Small intestine (tissue), 16 donors: ENCODE measurements at places on chromosomes 2 and 18. TPM values are rescaled to one million over a fixed set of nuclear protein-coding genes. Genes with fewer than 3 reads are reported as not detected.
A peak's percentile ranks its signal among the peaks of the same experiment; 100 is the strongest.

Gene ST6GAL2
- polyA plus RNA-seq: not detected

Gene DNAJC10
- polyA plus RNA-seq: 30.4 TPM

Gene LCT
- 100.0 TPM for polyA plus RNA-seq

DNA sequence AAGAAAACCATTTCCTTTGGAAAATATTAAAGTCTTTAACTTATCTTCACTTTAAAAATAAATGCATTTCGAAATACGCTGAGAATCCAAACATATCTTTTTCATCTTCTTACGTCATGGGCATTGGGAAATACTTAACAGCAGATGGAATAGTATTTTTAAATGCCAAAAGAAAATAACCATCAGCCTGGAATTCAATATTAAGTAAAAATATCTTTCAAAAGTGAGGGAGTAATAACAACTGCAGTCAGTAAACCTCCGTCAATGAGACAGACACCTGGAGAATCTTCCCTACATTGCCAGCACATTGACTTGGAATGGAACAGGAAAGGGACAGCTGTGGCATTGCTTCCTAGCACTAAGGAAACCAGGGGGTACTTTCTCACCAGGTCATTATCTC, 290.4 kb upstream of the TNP1 start:
- no peak overlapping the region for H3K4me3 ChIP-seq
- no peak for DNase-seq
- H3K27ac ChIP-seq: no peak overlapping the region
- H3K4me1 ChIP-seq: no peaks in the 10 kb centered on the region
- H3K36me3 ChIP-seq: no peaks in the 10 kb centered on the region

DNA sequence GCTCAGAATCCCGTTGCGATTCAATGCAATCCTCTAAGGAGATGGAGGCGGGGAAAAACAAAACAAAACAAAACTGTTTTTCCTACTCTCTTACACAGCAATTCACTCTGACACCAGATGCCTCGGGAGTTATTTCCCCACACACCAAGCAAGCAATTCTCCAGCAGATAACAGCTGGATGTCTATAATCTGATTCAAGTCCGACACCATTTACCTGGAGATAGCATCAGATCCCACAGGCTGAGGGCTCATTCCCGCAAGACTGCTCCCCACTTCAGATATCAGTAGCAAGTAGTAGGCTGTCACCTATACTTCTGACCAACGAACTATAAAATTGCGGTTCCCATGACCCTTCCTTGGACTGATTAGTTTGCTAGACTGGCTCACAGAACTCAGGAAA, 58.7 kb downstream of the DTNB start:
- no peak overlapping the region for H3K27ac ChIP-seq
- DNase-seq: no peak
- H3K27me3 ChIP-seq: no peaks in the 10 kb centered on the region
- H3K4me3 ChIP-seq: no peak overlapping the region

DNA sequence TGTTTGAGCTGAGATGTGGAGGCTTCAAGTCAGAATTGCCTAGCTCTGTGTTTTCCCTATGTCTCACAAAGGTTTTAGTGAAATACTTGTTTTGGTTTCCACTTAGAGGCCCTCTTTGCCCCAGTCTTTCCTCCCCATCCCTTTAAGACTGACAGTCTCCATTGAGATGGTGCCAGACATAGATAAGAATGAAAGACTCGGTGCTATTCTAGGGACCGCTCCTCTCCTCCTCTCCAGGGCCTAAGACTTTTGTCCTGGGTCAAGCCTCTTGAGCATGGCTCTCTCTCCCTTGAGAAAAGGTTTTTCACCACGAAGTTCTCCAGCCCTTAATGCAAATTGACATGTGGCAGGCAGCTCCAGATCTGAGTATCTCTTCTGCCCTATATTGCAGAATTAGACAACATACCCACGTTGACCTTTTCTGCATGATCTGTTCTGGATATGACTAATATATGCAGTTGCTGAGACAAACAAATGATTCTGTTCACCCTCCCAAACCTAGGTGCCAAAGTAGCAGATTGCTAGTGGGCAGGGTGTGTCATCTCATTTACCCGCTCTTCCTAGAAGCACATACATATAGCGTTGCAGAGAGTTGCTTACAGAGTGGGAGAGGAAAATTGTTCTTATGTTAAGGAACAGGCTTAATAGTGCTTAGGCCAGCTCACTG, 47.5 kb upstream of the ACSL3 start:
- DNase-seq: no peak
- H3K36me3 ChIP-seq: no peaks in the 10 kb centered on the region
- no peaks in the 10 kb centered on the region for H3K4me1 ChIP-seq
- no peak overlapping the region for H3K27ac ChIP-seq
- no peak overlapping the region for H3K4me3 ChIP-seq

DNA sequence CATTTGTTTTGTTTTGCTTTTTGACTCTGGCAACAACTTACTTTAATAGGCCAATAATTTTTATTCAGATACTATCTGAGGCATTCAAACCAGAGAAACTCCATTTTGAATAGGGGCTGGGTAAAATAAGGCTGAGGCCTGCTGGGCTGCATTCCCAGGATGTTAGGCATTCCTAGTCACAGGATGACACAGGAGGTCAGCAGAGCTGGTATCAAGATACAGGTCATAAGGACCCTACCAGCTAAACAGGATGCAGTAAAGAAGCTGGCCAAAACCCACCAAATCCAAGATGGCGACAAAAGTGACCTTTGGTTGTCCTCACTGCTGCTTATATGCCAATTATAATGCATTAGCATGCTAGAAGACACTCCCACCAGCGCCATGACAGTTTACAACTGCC, 102.2 kb upstream of the XPO1 start:
- no peaks in the 10 kb centered on the region for H3K27me3 ChIP-seq
- no peak overlapping the region for H3K4me3 ChIP-seq
- no peaks in the 10 kb centered on the region for H3K4me1 ChIP-seq

DNA sequence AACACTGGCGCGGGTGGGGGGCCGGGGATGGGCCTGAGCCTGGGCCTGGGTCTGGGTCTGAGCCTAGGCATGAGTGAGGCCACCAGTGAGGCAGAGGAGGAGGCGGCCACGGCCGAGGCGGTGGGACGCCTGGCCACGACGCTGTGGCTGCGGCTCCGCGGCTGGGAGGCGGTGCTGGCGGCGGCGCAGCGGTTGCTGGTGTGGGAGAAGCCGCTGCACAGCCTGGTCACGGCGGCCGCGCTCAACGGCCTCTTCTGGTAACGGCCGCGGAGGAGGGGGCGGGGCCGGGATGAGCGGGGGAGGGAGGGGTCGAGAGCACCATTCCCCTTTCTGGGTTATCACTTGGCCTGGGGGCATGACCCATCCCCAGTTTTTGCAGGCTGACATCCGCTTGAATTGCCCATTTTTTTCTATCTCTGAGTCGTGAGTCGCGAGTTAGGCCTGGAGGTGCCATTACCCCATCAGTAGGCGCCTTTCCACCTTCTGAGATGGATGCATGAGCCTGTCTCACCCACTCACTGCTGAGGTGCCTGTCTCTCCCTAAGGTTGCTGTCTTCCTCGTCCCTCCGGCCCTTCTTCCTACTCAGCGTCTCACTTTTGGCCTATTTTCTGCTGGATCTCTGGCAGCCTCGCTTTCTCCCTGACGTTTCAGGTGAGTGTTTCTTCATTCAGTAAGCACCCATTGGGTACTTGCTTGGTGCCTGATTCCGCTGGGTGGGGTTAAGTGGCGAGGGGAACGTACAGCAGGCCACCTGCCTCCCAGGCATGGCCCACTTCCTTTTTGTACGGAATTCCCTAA, 501 bp downstream of the RETREG2 start:
- H3K4me3 ChIP-seq: peak overlapping the region; percentile 95
- no peaks in the 10 kb centered on the region for H3K27me3 ChIP-seq
- H3K4me1 ChIP-seq: peaks cover 7% of the 10 kb centered on the region
- H3K27ac ChIP-seq: peak overlapping the region; percentile 100

GRCh38 chr18:48184118-48184517, 225.1 kb downstream of the ZBTB7C start:
- peaks cover 19% of the 10 kb centered on the region for H3K4me1 ChIP-seq
- DNase-seq: no peak
- no peaks in the 10 kb centered on the region for H3K27me3 ChIP-seq
- H3K36me3 ChIP-seq: no peaks in the 10 kb centered on the region
- no peak overlapping the region for H3K4me3 ChIP-seq

DNA sequence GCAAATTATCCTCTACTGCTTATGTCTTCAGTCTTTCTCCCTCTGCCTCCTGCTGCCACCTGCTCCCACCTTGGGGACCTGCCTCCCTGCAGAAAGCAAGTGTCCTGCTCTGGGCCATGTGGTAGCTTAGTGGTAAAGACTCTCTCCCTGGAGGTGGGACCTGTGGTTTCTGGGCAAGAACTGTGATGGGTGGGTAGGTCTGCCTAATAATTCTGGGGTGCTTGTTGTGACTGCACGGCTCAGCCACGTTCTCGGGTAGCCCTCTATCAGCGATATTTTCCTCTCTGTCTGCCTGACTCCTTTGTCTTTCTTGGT, 16.4 kb upstream of the CD28 start:
- peaks cover 8% of the 10 kb centered on the region for H3K4me1 ChIP-seq
- DNase-seq: no peak
- H3K36me3 ChIP-seq: no peaks in the 10 kb centered on the region
- H3K27me3 ChIP-seq: no peaks in the 10 kb centered on the region
- peak overlapping the region; percentile 5 for H3K27ac ChIP-seq
- no peak overlapping the region for H3K4me3 ChIP-seq

DNA sequence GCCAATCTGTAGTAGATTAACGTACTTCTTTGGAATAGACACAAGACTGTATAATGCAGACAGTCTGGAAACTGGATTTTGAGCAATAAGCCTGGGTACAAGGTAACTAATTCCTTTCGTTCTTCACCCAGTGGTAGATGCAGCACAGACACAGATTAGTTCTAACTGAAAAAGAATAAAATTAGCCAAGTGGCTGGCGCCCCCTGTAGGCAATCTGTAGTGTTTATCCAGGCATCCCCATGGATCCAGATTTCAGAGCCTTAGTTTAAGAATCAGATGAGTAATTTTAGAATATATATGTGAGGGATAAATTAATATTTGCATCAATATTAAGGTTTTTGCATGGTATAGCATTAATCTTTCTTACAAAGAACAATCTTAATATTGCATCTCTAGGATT, 563.9 kb downstream of the DCC start:
- DNase-seq: peak; percentile 65
- no peak overlapping the region for H3K27ac ChIP-seq
- no peak overlapping the region for H3K4me3 ChIP-seq
- no peaks in the 10 kb centered on the region for H3K4me1 ChIP-seq
- no peaks in the 10 kb centered on the region for H3K36me3 ChIP-seq

GRCh38 chr2:151919786-151920185, 91.6 kb upstream of the ARL5A start:
- H3K27me3 ChIP-seq: no peaks in the 10 kb centered on the region
- no peak overlapping the region for H3K27ac ChIP-seq
- no peaks in the 10 kb centered on the region for H3K36me3 ChIP-seq
- DNase-seq: no peak

DNA sequence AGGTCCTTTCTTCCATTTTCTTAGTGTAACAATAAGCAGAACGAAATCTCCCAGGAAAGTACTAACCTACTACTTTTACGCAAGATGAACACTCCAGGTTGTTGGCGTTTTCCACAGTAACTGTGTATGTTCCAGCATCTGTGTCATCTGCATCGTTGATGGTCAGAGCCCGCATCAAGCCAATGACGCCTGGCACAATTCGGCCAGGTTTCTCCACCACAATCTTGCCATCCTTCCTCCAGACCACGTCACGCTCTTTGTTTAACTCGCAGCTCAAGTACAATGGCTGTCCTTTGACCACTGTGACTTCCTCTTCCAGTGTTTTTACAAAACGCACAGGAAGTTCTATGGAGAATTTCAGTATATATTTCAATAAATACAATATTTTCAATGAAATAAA, 155.6 kb downstream of the PLEKHA3 start:
- H3K36me3 ChIP-seq: no peaks in the 10 kb centered on the region
- no peak for DNase-seq
- H3K4me1 ChIP-seq: no peaks in the 10 kb centered on the region
- H3K27ac ChIP-seq: no peak overlapping the region
- no peak overlapping the region for H3K4me3 ChIP-seq

DNA sequence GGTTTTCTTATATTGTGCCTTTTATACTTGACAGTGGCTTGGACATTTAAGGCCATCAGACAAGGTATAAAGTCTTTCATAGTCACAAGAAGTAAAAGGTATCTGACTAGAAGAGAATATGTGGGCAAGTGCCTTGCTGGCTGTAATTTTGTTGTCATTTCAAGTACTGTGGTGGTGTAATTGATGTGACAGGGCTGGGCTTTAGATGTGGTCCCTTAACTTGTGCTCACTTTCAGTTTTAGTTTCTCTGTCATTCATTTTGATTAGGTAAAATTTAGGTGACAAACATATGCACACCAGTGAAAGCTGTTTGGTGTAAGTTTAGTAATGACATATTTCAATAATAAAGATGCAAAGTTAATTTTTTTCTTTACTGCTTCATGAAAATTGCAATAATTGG, 31.2 kb upstream of the TBR1 start:
- no peak overlapping the region for H3K27ac ChIP-seq
- no peaks in the 10 kb centered on the region for H3K4me1 ChIP-seq
- H3K36me3 ChIP-seq: peaks cover 2% of the 10 kb centered on the region
- H3K4me3 ChIP-seq: no peak overlapping the region
- H3K27me3 ChIP-seq: no peaks in the 10 kb centered on the region

DNA sequence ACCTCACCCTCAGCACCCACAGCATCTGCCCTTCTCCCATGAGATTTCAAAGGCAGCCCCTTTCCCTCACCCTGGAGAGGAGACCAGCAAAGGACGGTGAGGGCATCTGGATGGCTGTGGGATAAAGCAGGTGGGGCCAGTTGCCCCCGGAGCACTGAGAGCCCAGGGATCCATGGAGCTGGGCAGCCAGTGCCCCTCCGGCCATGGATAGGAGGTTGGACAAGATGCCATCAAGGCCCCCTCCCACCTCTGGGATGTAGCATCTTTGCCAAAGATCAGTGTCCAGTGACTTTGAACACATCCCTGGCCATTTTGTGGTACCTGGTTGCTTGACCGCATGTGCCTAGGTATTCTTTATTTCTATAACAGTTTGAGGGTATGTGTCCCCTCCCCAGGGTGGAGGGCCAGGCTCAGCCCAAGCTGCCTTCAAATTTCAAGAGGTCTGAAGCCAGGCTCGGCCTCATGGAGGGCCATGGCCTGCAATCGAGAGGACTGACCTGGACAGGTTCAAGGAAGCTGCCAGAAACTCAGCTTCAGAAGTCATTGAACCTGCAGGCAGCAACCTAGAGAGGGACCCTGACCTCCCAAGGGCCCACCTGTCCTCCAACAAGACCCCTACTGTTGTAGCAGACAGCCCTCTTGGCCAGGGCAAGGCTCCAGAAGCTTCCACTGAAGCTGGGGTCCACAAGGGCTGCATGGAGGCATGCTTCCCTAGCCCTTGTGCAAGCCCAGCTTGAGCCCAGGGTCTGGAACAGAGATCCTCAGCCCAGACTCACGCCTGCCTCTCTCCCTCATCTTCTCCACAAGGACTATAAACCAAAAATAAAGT, 55.5 kb upstream of the BIN1 start:
- no peaks in the 10 kb centered on the region for H3K27me3 ChIP-seq
- no peak overlapping the region for H3K4me3 ChIP-seq
- no peaks in the 10 kb centered on the region for H3K4me1 ChIP-seq
- H3K27ac ChIP-seq: no peak overlapping the region
- no peaks in the 10 kb centered on the region for H3K36me3 ChIP-seq

DNA sequence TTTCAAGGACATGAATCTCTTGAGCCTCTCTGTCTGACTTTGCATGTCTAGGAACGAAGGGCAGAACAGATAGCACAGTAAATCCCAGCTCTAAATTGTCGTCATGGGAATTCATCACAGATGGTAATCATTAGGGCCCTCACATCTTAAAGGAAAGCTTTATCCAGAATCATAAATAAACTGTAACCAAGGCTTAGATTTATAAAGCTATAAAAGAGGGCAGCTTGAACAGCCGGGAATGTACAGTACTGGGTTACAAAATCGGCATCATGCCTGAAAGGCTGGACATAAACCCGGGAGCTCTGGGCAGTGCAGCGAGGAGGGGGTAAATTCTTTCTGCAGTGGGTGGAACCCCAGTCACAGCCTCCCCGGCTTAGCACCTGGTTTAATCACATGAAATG, 144.4 kb downstream of the GFPT1 start:
- H3K27me3 ChIP-seq: no peaks in the 10 kb centered on the region
- peaks cover 2% of the 10 kb centered on the region for H3K4me1 ChIP-seq
- no peak for DNase-seq
- H3K4me3 ChIP-seq: no peak overlapping the region
